H1 (cell line): ENCODE measurements at places on chromosomes 2 and 18. TPM values are rescaled to one million over a fixed set of nuclear protein-coding genes. Genes with fewer than 3 reads are reported as not detected.

GRCh38 chr2:205461678-205462665 is 220.3 kb upstream of the NRP2 start:
- DNase-seq = no peak

- no peak for DNase-seq
Observed at GRCh38 chr2:195468771-195469170, 188.3 kb upstream of the SLC39A10 start.

DNA sequence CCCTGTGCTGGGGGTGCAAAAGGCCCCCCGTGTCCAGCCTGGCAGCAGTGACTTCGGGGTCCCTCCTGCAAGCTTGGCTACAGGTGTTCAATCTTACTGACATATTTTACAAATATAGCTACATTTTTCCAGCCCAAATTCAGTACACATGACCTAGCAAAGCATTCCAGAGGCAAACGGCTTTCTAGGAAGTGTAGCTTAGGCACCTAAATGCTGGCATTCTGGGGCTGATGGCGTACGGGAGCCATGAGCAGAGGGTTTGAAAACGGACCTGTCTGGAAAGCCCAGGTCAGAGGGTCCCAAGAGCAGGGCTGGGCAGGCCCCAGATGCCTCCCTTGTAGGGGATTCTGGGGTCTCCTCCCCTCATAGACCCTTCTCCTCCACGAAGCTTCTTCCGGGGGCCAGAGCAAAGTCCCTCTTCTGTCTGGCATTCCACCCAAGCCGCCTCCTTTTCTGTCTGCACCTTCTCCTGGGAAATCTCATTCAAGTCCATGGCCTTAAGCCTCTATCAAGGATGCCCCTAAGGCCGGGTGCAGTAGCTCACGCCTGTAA is 63.3 kb upstream of the ASAP2 start:
- DNase-seq = no peak

DNA sequence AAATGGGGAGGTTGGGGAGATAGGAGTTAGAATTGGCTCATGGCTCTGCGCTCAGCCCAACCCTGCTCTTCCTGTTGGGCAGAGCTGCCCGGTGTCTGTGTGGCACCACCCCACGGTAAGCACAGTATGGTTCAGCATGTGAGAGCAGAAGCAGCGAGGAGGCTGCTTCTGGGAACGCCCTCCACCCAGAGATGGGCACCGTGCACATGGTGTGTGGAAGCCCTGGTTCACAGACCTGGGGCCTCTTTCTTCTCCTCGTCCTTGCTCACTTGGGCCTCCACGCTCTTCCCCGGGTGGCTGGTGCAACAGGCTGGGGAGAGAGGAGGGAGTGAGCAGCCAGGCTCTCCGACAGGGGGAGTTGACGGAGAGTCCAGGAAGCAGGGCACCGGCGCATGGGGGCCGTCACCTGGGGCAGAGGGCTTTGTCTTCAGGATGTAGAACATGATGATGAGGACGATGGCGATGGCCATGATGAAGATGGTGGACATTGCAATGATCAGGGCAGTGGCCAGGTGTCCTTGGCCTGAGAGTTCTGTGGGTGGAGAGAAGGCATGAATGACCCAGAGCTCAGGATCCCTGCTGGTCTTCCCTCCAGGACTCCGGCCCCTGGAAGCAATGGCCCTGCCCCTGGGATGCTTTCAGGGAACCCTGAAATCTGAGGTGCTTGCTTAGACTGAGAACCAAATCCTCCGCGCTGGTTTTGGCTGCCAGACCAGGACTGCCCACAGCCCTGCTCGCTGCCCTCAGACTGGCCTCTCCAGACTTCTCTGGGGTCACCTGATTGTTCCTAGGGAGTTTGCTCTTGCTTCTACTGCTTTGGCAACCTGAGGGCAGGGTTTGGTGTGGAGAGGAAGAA is 78.3 kb downstream of the EDAR start:
- DNase-seq = no peak

The POTEJ gene
- not detected in 2 replicates for total RNA-seq
